ENCODE measurements at places on chromosomes 12 and 14.
A peak's percentile ranks its signal among the peaks of the same experiment; 100 is the strongest.

- DNase-seq = no peak
Observed at GRCh38 chr12:52951640-52952039, 2.7 kb downstream of the KRT18 start.

GRCh38 chr12:63844391-63845341 lies at the start of gene SRGAP1:
Gene SRGAP1 (plus strand): TSS chr12:63844700. CDS start chr12:63844817, 117 bp downstream.
- DNase-seq = peak; percentile 62

- peak; percentile 89 for DNase-seq
Observed at GRCh38 chr14:75711796-75712211, 50.8 kb downstream of the TTLL5 start.

GRCh38 chr14:105187116-105187515 lies 6.0 kb upstream of the NUDT14 start:
- DNase-seq = no peak

GRCh38 chr12:23352670-23353069 lies 596.8 kb downstream of the SOX5 start:
- no peak for DNase-seq

DNA sequence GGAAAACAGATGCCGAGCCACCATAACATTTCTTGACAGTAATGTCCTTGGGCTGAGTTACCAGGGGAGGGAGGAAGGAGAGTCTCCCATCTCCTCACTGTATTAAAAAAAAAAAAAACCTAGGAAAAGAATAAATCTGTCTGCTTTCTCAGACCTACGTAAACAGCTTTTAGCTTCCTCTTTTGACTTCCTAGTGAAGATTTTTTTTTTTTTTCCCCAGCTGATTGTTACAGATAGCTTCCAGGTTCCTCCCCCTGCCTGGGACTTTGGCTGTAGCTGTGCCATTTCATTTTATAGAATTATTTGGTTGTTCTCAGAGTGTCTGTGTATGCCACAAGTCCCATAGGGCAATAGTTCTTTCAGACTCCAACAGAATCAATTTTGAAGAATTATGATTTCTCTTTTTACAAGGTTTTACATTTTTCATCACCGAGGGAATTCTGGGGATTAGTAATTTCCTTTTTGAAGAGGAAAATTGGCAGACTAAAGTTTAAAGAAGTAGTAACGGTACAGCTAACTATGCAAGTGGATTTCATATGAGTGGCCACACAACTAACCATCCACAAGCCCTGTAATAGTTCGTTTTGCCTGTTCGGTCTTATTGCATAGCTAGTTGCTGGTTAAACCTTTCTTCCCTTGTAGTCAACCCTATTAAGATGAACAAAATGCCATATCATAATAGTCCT lies 23.1 kb upstream of the GNS start:
- no peak for DNase-seq

DNA sequence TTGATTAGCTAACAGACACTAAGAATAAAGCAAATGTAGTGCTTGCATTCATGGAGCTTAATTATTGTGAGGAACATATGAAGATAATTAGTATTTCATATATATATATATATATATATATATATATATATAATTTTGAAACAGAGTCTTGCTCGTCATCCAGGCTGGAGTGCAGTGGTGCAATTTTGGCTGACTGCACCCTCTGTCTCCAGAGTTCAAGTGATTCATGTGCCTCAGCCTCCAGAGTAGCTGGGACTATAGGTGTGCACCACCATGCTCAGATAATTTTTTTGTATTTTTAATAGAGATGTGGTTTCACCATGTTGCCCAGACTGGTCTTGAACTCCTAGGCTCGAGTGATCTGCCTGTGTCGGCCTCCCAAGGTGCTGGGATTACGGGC lies 1091.6 kb upstream of the TMEM132C start:
- no peak for DNase-seq

DNA sequence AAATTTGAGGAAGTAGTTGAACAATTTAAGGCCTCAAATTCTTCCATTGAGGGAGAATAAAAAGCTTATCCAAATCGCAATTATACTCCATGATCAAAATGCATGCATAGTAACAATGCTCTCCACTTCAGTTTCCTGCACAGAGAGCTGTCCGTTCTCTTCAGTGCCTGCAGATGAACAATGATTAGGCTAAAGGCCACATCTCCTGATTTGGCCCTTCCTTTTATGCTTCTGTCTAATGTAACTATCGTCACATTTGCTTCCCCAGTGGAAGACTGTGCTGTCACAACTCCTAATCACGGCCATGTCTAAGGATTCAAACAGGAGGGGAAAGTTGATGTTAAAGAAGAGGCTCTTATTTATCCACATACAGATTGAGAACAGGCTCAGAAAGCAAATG lies 113.6 kb upstream of the NPAS3 start:
- no peak for DNase-seq

DNA sequence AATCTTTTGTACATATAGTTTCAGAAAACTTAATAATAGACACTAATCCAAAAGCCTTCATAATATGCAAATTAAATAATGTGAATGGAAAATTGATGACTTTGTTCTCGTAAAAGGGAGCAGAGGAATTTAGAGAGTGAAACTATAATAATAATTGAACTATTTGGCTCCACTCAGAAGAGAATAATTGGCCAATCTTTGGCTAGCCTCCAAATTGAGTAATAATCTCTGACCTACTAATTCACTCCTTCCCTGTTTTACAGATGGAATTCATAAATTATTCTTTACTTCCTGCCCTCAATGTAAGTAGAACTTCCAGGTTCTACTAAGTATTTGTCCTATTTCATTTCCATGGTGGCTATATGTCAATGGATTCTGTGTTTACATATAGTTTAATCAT lies 15.8 kb downstream of the TRIM9 start:
- DNase-seq = no peak

DNA sequence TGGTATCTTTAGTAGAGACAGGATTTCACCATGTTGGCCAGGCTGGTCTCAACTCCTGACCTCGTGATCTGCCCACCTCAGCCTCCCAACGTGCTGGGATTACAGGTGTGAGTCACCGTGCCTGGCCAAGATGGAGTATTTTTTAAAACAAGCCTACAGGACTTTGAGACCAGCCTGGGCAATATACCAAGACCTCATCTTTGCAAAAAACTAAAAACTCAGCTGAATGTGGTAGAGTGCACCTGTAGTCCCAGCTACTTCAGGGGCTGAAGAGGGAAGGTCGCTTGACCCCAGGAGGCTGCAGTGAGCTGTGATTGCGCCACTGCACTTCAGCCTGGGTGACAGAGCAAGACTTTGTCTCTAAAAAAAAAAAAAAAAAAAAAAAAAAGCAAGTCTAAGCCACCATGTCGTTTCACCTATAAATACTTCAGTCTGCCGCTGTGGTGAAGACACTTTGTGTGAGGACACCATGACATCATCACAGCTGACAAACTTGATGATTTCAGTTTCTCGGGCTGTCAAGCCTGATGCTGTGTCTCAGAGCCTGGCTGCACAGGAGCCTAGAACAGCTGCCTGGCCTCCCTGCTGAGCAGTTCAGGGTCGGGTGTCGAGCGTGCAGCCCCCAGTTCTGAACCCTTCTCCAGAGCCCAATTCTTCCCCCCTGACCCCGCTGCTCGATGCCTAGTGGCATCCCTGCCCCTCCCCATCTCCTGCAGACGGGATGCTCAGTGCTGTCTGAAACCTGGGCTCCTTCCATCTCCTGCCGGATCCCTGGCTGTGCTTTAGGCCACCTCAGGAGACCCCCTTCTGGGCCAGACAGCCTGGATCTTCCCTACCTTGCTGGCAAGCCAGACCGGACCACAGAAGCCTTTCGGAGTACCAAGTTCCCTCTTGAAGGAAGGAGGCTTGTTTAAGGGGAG lies 119.2 kb upstream of the EVL start:
- no peak for DNase-seq

DNA sequence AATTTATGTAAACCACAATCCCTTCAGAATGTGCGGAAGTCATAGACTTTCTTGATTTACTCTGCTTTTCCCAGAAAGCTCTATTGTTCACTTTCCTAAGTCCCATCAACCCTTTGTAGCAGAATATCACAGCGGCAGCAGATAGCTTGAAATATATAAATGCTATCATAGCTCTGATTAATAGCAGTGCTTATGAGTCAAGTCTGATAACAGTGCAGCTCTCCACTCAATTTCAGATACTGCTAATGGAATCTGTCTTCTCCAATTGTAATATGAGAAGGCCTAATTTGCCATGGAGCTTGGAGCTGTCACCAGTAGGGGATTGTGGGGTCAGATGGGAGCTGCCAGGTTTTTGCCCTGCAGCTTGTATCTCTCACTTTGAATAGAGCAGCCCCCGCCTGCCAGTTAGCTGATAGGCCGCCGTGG lies 10.9 kb downstream of the TMEM260 start:
- no peak for DNase-seq

- DNase-seq = no peak
Observed at GRCh38 chr14:100566119-100566518, 21.1 kb downstream of the BEGAIN start.

- DNase-seq = no peak
Observed at GRCh38 chr12:42448841-42449240, 122.9 kb downstream of the PPHLN1 start.
